ENCODE measurements at places on chromosomes 5 and 9.
A peak's percentile ranks its signal among the peaks of the same experiment; 100 is the strongest.

DNA sequence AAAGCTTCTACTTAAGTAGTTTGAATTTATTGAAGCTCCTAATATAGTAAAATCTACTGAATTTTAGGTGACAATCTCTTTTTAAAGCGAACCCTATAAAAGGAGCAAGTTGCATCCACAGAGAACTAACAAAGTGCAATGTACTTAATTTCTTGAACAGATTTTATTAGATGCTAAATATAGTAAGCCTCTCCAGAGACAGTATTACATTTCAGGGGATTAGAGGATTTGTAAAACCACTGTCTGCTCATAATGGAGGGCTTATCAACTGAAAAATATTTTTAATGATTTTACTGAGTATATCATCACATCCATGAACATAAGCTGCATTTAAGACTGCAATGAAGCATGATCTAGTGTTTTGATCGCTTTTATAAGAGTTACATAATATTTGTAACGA, 230.0 kb upstream of the EFNA5 start:
- no peak for DNase-seq

GRCh38 chr5:106121972-106122605, 1548.6 kb downstream of the EFNA5 start:
- DNase-seq = peak; percentile 67

- no peak for DNase-seq
Observed at GRCh38 chr5:110329955-110330525, 396.4 kb downstream of the TMEM232 start.

- DNase-seq = peak; percentile 83
Observed at GRCh38 chr9:68560071-68560844, 19.6 kb upstream of the TMEM252 start.

DNA sequence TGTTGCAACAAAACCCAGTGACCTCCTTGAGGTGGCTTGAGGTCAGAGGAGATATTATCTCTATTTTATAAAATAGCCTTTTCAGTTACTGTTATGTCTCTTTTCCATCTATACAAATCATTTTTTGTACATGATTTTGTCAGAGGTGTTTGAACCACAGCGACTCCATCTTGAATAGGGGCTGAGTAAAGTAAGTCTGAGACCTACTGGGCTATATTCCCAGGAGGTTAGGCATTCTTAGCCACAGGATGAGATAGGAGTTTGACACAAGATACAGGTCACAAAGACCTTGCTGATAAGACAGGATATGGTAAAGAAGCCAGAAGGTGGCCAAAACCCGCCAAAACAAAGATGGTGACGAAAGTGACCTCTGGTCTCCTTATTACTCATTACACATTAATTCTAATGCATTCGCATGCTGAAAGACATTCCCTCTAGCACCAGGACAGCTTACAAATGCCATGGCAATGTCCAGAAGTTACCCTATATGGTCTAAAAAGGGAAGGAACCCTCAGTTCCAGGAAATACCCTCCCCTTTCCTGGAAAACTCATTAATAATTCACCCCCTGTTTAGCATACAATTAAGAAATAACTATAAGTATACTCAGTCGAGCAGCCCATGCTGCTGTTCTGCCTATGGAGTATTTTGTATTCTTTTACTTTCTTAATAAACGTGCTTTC, 283.9 kb upstream of the ISL1 start:
- no peak for DNase-seq

- no peak for DNase-seq
Observed at GRCh38 chr5:15363601-15364000, 136.4 kb upstream of the FBXL7 start.

DNA sequence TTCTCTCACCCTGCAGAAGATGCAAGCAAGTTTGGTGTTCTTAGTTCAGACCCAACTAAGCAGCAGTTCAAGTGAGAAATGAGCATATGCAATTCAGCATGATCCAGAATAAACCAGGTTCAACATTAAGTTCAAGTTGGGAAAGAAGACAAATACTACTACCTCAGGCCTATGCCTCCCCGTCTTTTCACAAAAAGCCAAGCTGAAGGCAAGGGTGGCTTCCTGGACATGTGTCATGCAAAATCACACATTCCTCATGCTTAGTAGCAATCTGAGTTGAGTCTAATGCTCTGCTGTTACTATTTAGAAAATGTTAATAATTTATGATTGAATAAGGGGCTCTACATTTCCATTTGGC, 453.4 kb upstream of the GRAMD2B start:
- DNase-seq = no peak

GRCh38 chr5:7214906-7215416, 181.0 kb upstream of the ADCY2 start:
- no peak for DNase-seq

- no peak for DNase-seq
Observed at GRCh38 chr5:53826504-53826903, 266.1 kb downstream of the NDUFS4 start.

DNA sequence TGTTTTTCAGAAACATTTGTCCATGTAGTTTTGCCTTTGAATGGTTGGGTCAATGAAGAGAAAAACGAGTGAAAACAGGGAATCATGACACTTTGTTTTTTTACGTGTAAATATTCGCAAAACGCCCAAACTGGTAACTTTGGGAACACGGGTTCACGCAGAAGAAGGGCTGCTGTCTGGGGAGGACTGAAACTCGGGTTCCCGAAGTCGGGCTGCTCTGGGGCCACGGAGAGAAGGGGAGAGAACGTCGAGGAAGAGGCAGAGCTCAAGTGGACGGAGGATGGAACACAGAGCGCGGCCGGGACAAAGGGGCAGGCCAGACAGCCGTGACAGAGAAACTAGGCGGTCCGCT, 478 bp upstream of the SETD9 start:
- peak; percentile 65 for DNase-seq

- no peak for DNase-seq
Observed at GRCh38 chr9:113545068-113545467, 81.5 kb downstream of the RGS3 start.

Measured in WTC11 (cell line).